Mesenchymal stem cell (in vitro differentiated cells and primary cell): ENCODE measurements at places on chromosomes 12 and 14.

- DNase-seq, result peak; percentile 30
- H3K36me3 ChIP-seq, result no peaks in the 10 kb centered on the region
- no peak overlapping the region for H3K4me3 ChIP-seq
- no peak overlapping the region for H3K27ac ChIP-seq
- H3K27me3 ChIP-seq, result peaks cover 30% of the 10 kb centered on the region
Measured at GRCh38 chr12:54421175-54421878, 2.3 kb upstream of the ITGA5 start.

- peaks cover 3% of the 10 kb centered on the region for H3K27me3 ChIP-seq
- no peak overlapping the region for H3K27ac ChIP-seq
- no peak overlapping the region for H3K4me3 ChIP-seq
- peaks cover 18% of the 10 kb centered on the region for H3K4me1 ChIP-seq
- no peaks in the 10 kb centered on the region for H3K36me3 ChIP-seq
- DNase-seq, result no peak
Measured at GRCh38 chr14:91332171-91332985, 85.2 kb downstream of the CCDC88C start.

- H3K4me1 ChIP-seq, result peaks cover 14% of the 10 kb centered on the region
- peak overlapping the region; percentile 67 for H3K4me3 ChIP-seq
- no peak overlapping the region for H3K27ac ChIP-seq
- H3K27me3 ChIP-seq, result peaks cover 20% of the 10 kb centered on the region
- H3K36me3 ChIP-seq, result no peaks in the 10 kb centered on the region
- DNase-seq, result no peak
Measured at GRCh38 chr14:91264151-91265150, 19.9 kb upstream of the GPR68 start.

DNA sequence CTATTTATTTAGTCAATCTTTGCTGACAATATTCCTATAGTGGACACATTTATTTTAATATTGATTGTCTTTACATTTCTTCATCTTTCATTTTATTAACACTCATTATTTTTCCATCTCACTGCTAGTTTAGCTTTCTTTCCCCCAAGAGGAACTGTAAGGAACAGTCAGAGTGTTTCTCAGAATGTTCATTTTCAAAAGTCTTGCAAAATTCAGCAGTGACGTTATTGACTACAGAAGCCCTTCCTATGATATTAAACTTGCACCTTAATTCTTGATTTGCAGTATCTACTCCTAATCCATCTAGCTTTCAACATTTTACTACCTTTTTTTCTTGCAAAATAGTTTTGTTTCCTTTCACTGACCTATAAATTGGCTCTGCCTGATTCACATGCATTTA, 13.0 kb downstream of the CLEC2B start:
- no peak overlapping the region for H3K4me3 ChIP-seq
- H3K27ac ChIP-seq, result no peak overlapping the region
- peaks cover 71% of the 10 kb centered on the region for H3K36me3 ChIP-seq
- H3K4me1 ChIP-seq, result no peaks in the 10 kb centered on the region
- DNase-seq, result no peak
- H3K27me3 ChIP-seq, result no peaks in the 10 kb centered on the region

- no peak overlapping the region for H3K4me3 ChIP-seq
- H3K36me3 ChIP-seq, result peaks cover 5% of the 10 kb centered on the region
- peaks cover 9% of the 10 kb centered on the region for H3K4me1 ChIP-seq
- DNase-seq, result peak; percentile 55
- no peak overlapping the region for H3K27ac ChIP-seq
Measured at GRCh38 chr12:124852329-124852831, 11.3 kb downstream of the SCARB1 start.
